AG08396 (cell line): ENCODE measurements at places on chromosomes 1 and 21.

- DNase-seq = no peak
Observed at GRCh38 chr1:96482616-96483015, 239.0 kb upstream of the PTBP2 start.

GRCh38 chr1:66606362-66607065, 72.6 kb downstream of the SGIP1 start:
- no peak for DNase-seq

GRCh38 chr1:56196839-56197238, 382.5 kb downstream of the PLPP3 start:
- no peak for DNase-seq

DNA sequence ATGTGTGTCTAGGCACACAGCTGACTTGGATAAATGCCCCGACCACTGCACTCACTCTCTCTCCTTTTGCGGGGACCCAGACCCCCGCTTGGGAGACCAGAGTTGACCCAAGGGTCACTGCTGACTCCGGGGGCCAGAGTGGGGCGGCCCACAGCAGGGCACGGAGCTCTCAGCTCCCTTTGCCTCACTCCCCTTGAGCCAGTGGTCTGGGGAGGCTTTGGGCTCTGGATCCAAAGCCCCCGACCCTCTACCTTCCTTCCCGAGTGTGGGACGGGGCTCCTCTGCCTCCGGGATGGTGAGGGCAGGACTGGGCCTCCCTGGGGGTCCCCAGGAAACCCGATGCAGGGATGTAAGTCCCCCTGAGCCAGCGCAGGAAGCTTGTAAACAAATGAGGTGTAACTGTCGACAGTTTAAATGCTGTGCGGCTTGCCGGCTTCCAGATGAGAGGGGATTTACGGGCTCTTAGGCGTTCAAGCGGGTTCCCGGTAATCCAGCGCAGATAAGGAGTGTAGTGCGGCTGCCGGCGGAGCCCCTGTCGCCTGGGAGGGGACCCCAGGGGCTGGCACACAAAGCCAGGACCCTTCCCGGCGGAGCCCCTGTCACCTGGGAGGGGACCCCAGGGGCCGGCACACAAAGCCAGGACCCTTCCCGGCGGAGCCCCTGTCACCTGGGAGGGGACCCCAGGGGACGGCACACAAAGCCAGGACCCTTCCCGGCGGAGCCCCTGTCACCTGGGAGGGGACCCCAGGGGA, 7.4 kb downstream of the ACTRT2 start:
- no peak for DNase-seq

DNA sequence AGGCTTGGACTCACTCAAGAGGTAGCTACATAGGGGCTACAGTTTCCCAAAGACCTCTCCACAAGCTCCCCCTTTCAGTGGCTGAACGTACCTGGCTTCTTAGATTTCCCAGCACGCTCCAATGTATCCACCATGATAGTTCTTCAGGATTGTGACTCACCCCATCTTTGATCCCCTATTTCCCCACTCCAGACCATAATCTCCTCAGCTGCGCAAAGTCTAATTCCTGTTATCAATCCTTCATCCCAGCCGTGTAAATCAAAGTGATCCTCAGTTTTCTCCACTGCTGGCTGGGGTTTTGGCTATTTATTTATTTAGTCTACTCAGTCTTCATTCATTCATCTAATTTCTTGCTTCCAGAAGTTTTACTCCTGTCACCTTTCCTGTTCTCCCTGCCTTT, 13.1 kb upstream of the CTPS1 start:
- DNase-seq = no peak
